H4 (cell line): ENCODE measurements at places on chromosomes 7 and 10.

GRCh38 chr10:11930312-11930978, 107.3 kb downstream of the PROSER2 start:
- no peak for DNase-seq

DNA sequence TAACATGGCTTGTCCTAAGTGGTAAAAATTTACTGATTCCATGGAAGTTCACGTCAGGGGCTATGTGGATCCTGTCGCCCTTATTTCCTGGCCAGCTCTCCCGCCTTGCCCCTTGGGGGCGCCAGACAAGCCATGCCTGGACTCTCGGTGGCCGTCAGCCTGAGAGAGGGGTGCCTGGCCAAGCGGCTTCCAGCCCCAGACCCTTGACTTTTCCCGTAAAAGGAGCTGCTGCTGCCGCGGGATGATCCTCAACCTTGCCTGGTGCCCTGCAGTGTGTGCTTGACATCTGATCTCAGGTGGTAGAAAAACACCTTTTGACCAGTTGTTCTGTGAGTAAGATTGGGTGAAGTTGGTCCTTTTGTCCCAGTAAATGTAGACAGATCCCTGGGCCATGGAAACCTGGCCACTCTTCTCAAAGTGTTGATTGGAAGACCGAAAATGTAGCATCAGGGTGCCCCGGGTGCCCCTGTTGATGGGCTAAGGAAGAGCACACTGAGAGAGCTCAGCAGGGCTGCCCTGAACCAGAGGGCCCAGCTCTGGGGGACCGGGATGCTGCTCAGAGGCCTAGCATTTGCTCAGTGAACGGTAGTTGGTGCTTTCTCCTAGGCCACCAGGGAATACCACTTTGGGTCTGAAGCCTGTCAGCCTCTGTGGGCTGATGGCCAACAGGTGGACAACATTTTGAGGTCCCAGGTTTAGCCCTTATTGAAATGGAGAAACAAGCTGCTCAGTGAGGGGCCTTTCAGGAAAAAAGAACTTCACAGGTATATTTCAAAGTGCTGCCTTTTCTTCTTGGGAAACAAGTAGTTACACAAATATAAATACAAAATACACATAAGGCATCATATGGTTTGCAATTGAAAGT, 162.5 kb downstream of the LRMDA start:
- no peak for DNase-seq

DNA sequence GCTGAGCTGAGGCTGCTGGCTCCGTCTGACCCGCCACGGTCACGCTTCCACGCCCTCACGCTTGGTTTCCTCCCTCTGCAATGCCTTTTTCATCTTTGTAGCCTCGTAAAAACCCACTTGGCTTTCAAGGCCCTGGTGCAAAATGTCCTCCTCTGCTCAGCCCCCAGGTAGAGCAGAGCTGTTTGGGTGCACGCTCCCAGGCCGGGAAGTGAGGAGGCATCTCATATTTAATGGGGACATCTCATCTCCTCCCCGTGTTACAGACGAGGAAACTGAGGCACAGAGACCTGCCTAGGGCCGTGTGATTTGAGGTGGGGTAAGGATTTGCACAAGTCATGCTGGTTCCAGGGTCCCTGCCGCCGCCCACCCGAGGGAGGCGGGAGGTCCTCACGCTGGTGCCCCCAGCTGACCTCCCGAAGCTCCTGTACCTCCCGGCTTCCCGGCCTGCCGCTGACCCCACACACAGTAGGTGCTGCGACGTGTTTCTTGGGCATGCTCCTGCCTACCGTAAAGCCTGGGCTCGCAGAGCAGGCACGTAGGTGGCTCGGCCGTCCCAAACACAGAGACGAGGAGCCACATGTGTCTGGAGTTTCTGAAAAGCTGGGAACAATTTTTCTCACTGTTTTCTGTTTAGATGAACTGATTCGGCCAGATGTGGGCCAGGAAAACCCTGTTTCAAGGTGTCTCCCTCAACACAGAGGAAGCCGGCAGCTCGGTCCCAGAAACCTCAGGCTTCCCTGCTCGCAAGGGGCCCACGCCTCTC, 11.5 kb downstream of the FOXL3 start:
- DNase-seq, result no peak

DNA sequence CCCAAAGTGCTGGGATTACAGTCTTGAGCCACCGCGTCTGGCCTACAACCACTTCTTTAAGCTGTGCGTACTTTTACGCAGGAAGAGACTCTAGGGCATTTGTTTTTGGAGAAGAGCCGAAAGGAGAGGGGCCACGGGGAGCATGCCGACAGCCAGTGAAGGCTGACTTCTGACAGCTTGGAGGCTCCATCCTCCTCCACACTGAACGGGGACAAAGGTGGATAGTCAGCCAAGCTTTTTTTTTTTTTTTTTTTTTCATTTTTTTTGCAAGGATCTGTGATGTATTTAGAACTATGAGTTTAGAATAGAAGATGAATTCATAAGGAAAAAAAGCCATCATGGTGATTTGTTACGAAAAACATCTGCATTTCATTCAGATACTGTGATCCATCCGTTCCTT, 221.7 kb downstream of the ARHGAP21 start:
- no peak for DNase-seq

DNA sequence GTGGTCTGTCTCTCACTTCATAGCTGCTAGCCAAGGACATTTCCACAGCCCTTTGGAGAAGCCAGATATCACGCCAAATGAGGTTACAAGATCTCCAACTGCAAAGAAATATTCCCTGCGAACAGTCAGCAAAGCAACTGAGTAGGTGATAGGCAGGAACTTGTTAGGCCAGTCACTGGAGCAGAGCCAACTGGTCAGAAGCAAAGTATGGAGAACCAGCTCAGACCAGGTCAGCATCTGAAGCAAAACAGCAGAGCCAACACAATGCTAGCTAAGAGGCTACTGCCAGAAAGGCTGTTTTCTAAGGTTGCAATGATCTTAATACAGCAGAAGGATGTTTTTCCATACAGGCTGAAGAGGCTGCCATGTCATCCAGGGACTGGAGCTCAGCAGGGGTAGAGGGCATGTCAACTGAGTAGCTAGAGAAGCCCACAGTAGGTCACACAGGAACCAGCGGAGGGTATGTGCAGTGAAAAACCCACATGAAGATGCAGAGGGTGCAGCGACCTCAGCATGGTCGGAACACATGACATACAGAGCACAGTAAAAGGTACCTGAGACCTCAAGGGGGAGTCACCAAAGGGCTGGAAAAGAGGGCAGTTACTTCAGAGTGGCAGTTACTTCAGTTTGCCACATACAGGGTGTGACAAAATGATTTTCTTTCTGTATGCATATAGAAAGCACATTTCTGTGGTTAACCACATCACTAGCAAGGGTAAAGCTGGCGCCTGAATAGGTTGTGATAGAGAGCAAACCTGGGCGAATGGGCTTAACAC, 8.9 kb downstream of the SEC31B start:
- no peak for DNase-seq

GRCh38 chr10:132132421-132132841, 54.3 kb upstream of the DPYSL4 start:
- DNase-seq, result no peak

DNA sequence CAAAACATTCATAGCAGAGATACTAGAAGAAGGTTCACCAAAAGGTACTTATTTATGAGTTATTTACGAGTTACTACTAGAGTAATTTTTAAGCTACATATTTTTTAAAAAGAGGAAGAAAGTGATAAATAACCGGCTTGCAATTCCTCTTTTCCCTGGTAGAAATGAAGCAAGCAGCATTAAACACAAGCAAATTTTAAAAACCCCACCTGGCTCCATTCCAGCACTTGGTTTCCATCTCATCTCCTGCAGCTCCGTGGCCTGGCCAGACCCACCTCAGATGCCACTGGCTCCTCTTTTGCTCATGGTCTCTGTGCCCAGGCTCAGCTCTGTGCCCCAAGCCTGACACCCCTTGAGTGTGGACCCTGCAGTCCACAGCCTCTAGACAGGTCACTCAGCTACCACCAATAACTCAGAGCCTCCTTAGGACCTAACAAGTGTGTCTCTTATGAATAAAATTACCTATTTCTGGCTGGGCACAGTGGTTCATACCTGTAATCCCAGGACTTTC, 479.5 kb downstream of the TNS3 start:
- DNase-seq, result no peak

DNA sequence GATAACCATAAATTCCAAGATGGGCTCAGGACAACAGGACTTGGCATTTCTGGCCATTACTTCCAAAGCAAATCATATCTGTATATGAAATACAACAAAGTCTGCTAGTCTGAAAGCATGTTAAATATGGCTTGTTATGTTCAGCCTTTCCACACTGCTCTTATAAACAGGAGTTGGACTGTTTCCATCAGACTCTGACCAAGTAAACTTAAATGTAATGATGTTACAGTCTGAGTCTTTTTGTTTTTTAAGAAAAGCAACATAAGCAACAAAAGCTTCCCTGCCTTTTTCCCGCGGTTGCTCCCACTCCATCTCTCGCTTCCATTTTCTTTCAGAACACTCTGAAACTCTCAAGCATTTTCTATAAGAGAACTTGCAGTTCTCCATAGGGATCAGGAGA, 8.1 kb upstream of the CDCA7L start:
- DNase-seq, result no peak

DNA sequence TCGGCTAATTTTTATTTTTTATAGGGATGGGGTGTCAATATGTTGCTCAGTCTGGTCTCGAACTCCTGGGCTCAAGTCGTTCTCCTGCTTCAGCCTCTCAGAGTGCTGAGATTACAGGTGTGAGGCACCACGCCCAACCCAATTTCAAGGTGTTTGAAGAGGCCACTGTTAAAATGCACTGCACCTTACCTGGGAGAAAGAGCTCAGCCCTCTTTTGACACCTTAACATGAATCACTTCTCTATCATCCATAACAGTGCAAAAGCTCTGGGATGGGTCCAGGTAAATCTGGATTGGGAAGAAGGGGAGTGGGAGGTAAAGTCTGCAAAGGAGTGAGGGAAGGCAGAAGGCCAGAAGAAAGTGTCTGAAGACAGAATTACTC, 557 bp upstream of the ZNF282 start:
- no peak for DNase-seq

- DNase-seq, result no peak
Measured at GRCh38 chr7:74148491-74148890, 25.7 kb upstream of the EIF4H start.

DNA sequence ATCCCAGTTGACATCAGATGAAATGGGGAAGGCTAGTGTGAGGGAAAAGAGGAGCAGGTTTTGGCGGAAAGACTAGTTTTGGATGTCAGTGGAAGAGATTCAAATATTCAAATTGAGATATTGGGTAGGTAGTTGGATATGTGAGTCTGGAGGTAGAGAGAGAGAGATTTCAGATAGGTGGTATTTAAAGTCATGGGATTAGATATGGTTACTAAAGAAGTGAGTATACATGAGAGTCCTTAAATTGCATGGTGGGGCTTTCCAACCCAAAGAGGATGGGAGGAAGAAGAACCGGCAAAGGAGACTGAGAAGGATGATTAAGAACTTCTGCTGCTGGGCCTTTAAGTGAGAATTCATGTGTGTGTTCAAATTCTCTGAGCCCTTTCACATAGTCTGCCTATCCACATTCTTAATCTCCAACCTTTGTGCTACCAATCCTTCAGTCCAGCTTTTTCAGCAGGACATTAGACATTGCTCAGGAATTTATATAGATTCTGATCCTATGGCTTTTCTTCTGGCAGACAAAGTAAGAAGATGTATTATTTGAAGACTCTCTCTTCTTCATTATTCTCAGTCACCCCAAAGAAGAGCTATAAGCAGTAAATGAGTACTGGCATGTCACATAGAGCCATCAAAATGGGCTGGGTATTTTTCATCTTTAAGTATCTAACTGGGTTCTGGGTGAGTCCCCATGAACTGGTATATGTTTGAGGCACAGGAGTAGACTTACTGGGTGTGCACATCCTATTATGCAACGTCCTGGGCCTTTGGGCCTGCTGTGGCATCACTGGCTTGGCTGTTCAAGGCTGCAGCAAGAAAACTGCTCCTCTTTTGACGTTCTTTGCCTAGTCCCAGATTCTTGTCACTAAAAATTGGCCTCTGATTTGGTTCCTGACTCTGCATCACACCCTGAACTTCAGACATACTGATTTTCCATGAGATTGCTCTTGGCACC, 33.6 kb downstream of the ST7 start:
- DNase-seq, result no peak

DNA sequence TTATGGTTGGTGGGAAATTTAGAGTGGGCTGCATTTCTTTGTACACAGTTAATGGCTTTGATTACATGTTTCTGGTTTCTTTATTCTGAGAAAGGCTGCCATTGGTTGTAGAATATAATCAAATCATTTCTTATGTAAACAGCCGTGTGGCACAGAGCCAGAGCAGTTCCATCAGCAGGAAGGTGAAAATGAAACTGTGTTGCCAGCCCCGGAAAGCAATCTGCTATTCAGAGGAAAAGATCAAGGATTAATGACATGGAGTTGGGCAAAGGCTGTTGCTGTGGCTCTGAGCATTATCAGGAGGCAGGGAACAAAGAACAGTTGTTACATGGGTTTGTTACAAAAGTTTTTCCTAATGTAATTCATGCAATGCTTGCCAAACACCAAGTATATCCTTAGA, 74.2 kb upstream of the ZNF716 start:
- no peak for DNase-seq

- no peak for DNase-seq
Measured at GRCh38 chr7:101952355-101953247, 135.2 kb downstream of the CUX1 start.

DNA sequence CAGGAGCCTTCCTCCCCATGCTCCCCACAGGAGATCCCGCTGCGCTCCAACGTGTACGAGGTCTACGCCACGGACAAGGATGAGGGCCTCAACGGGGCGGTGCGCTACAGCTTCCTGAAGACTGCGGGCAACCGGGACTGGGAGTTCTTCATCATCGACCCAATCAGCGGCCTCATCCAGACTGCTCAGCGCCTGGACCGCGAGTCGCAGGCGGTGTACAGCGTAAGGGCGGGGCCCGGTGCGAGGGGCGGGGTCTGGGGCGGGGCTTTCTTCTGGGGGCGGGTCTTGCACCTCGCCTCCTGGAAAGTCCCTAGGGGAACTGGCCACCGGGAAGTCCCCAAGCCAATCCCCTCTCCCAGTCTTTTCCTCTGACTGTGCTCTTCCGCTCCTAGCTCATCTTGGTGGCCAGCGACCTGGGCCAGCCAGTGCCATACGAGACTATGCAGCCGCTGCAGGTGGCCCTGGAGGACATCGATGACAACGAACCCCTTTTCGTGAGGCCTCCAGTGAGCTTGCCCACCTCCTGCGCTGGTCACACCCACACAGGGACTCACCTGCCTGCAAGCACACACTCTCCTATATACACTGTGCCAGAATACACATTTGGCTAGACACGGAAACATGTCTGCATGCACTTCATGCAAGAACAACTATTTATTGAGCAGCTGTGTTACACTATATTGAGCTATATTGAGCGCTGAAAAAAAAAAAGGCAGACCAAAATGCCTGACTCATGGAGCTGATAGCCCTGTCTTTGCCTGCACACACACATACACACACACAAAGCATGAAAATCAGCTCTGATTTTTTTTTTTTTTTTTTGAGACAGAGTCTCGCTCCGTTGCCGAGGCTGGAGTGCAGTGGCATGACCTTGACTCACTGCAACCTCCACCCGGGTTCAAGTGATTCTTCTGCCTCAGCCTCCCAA, 32.7 kb upstream of the VSIR start:
- DNase-seq, result no peak
